Right kidney (tissue), 9 donors: ENCODE measurements at places on chromosomes 3 and 15.
A peak's percentile ranks its signal among the peaks of the same experiment; 100 is the strongest.

DNA sequence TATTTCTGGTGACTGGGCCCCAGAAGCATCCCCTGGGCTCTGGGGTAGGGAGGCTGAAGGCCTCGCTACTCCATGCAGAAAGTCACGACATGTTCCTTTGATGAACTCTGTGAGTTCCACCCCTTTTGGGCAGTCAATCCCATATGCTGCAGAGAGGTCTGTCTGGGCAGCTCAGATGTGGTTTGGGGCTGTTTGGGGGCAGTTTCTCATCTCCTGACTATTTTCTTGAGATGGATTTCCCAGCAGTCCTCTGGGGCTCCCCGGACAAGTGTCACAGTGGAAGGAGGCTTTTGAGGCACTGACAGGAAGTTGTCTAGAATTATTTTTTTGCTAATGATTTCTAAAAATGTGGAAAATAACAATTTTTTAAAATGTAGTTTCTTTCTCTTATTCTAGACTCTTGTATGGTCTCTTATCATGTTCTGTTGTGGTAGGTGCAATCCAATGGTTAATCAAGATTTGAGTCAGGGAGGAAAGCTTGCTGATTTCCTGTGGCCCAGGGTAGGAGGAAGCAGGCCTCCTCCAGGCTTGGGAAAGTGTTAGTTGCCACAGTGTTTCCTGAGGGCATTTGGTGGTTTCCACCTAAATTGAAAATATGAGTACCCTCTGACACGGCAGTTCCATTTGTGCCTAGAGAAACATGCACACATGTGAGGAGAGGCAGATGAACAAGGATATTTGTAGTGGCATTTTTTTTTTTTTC lies 19.9 kb upstream of the TATDN2 start:
- no peak for DNase-seq

GRCh38 chr3:157544501-157545130 lies 41.4 kb upstream of the VEPH1 start:
- DNase-seq, result no peak

GRCh38 chr3:84487296-84487695 lies 471.5 kb upstream of the CADM2 start:
- DNase-seq, result no peak

DNA sequence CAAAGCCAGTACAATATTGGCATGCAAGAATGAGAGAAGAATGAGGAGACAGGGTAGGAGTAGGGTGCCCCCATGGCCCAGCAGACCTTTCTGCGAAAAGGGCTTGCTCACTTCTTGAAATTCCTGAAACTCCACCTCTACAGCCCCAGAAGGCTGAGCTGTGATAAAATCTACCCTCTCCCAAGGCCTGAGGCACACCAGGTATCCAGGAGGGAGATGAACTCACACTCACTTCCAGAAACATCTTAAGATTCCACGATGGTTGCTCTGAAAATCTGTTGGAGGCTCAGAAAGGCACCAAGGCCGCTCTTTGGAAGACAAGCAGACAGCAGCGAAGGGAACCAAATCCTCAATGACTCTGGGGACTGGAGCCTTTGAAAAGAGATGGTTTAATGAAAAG lies 297.5 kb downstream of the UACA start:
- no peak for DNase-seq

GRCh38 chr15:67608638-67608959 lies 66.1 kb downstream of the MAP2K5 start:
- no peak for DNase-seq

GRCh38 chr15:75182187-75183131 lies 19.2 kb upstream of the C15orf39 start:
- DNase-seq, result peak; percentile 26

GRCh38 chr3:123953735-123954134 lies 7.3 kb downstream of the CCDC14 start:
- no peak for DNase-seq

DNA sequence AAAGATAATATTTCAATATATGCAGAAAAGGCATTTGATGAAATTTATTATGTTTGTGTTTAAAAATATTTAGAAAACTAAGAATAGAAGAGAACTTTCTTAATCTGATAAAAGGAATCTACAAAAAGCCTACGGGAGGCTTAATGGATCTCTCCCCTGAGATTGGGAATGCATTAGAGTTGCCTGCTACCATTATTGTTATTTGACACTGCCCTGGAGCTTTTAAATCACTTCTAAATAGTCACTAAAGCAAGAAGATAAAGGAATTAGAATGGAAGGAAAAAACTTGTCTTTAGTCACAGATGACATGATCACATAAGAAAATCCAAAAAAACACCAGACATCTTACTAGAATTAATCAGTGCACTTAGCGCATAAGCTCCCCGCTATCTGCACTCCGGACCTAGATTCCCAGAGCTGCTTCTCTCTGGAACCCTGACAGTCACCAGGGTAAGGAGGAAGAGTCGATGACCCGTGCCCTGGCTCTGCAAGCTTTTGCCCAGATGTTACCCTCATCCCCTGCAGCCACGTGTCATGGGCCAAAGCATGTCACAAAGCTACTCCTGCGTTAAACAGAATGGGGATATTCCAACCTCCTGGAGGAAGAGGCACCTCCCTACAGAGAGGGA lies 97.1 kb downstream of the MINAR1 start:
- DNase-seq, result no peak

- DNase-seq, result no peak
Measured at GRCh38 chr3:197532388-197532787, 23.4 kb downstream of the BDH1 start.

- DNase-seq, result peak; percentile 33
Measured at GRCh38 chr15:59174835-59175831, 31.5 kb upstream of the LDHAL6B start.

DNA sequence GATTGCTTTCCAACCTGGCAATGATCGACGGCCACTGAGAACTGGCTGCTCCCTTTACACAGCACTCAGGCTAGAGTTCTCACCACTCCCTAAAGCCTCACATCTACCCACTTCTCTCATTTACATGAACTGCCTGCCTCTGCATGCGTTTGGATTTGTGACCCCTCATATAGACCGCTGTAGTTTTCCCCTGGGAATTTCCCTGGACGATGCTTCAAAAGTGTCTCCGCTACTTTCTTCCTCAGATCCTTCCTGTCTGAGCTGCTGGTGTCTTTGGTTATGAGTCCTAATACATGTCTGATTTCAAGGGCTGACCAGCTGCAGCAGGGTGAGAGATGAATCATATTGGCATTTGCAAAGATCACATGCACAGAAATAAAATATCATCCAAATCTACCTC lies 116.7 kb upstream of the ETV5 start:
- no peak for DNase-seq

DNA sequence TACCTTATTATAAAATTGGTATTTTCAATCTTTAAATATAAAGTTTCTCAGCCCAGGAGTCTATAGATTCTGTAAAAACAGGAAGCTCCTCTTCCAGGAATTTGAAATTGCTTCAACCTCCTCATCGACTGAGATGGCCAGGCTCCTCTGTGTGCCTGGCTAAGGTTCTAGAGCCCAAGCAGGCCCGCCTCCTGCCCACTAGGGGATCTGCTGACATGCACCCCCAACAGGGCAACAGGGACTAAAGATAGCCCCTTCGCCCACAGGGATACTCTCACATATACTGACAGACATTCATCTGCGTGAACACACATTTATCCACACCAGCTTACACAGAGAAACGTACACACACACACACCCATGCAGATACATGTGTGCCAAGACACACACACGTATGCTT lies 183.1 kb upstream of the TLE3 start:
- DNase-seq, result no peak

DNA sequence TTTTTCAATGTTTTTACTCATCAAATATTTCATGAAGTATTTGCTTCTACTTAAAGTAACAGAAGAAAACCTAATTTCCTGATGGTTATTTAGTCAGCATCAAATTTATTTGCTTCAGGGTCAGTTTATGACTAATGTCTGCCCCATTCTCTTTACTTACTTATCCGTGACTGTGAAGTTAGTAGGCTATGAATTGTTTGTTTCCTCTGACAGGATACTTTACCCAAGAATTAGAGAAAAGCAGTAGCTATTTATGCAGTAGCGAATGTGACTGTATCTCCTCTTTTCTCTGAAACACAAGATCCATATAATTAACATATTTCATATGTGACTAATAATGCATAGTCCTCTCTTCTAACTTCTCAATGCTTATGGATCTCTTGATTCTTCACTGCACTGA lies 329.9 kb upstream of the ROBO1 start:
- no peak for DNase-seq

- DNase-seq, result no peak
Measured at GRCh38 chr3:114697401-114697800, 403.6 kb downstream of the TIGIT start.

DNA sequence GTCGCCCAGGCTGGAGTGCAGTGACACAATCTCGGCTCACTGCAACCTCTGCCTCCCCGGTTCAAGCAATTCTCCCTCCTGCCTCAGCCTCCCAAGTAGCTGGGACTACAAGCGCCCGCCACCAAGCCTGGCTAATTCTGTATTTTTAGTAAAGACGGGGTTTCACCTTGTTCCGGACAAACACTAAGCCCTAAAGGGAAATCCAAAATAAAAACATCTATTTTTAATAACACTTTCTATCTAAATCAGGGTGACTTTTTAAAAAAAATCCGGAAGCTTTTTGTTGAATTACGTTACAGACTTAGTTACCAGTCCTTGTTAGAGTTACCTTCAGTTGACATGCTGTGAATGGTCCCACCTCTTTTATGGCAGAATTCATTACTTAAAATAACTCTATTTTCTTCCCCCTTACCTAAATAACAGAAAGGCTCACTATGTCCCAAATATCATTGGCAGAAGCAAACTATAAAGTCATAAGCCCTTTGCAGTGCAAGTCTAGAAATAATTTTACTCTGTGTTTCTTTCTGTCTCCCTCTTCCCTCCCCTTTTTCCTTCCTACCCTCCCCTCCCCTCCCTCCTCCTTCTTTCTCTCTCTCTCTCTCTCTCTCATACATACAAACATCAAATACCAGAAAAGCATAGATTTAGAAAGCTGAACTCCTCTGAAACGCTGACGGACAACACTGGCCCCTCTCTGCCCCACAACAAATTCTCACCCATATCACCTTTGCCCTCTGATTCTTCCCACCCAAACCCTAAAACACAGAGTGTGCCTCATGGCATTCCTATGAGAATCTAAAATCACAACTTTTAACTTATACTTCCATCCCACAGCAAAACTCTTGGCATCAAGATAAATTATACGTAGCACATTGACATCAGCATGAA lies 18.3 kb downstream of the THBS1 start:
- no peak for DNase-seq

DNA sequence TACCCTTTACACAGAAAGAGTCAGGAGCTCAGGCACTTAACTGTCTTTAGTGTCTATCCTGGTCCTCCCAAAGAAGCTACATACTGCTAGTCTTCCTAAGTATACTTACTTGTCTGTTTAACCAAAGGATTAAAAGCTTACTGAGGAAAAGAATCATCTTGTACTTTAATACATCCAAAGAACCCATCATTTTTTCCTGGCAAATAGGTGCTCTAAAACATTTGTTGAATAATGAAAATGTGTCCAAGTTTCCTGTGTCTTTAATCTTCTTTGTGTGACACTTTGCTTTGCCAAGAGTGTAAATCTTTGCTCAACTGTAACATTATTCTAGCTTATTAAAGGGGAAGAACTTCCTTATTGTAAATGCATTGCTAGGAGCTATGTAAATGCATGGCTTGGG lies 519.2 kb downstream of the OTOL1 start:
- no peak for DNase-seq

DNA sequence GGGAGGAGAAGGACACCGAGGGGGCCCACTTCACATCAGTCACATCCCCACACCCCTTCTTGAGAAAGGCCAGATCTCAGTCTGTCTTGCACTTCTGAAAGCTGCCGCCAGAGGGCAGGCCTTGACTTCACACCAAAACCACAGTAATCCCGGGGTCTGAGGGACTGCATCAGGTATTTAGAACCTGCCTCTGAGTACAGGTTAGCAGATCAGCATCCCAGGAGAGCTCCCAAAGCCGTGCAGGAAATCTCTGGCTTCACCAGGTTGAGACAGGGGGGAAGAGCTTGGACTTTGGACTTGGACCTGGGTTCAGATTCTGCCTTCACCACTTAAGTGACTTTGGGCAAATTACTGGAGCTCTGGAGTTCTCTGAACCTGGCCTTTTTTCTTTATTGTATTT lies 50.3 kb downstream of the LHFPL4 start:
- peak; percentile 36 for DNase-seq

GRCh38 chr3:193905541-193906396 lies 230.2 kb upstream of the HES1 start:
- peak; percentile 41 for DNase-seq

- DNase-seq, result no peak
Measured at GRCh38 chr3:150013801-150014200, 43.1 kb upstream of the PFN2 start.

GRCh38 chr3:46981932-46982471 lies 2.5 kb downstream of the NBEAL2 start:
- peak; percentile 57 for DNase-seq

DNA sequence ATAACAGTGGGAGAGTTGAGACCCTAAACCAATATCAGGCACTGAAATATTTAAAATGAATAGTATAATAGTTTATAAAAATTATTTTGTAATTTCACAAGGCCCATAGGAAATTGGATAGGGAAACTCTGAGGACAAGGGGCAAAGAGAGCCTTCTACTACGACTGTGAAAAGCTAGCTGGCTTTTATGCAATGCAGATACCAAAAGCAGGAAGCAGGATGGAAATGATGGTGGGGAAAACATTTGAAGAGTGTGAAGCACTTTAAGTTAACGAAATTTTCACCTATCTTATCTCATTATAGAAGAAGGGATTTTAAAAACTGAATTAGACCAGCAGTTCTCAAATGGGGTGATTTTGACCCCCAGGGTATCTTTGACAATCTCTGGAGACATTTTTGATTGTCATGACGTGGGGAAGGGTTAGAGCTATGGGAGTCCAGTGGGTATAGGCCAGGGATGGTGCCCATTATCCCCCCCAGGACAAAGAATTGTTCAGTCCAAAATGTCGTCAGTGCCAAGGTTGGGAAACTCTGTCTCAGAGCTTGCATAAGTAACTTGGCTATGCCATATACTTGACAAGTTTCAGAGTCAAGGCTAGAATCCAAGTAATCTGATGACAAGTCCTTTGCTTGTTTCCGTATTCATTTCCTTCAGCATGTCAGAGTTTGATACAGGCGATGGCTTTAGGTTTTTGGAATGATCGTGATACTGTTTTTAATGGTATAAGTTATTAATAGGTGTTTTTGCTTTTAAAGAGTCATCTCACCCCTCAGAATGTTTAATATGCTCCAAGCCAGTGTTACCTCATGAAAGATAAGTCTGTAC lies 126.0 kb downstream of the IL5RA start:
- no peak for DNase-seq

DNA sequence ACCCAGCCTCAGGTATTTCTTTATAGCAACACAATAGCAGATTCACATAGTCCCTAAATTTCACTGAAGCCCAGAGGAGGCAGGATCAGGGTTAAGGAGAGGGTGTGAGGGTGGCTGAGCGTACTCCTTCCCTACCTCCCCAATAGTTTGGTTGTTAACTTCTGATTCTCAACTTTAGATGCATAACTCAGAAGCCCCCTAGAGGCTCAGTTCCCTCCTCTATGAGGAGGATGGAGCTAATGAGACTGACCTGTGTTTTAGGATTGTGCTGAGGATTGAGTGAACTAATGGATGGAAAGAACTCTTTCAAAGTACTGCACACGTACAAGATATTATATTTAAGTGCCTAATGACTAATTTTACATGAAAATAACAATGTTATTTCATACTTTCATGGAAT lies 249.3 kb upstream of the SOX14 start:
- no peak for DNase-seq
